ENCODE measurements at places on chromosomes 1 and 21. TPM values are rescaled to one million over a fixed set of nuclear protein-coding genes. Genes with fewer than 3 reads are reported as not detected.

Gene SVBP
- total RNA-seq = 14.6 TPM

Gene RXFP4
- total RNA-seq = not detected

Gene FHAD1
- total RNA-seq = 0.53 TPM

Gene HSD3B2
- not detected for total RNA-seq

GRCh38 chr1:232952514-232953499 is 2.4 kb downstream of the NTPCR start:
- H3K27me3 ChIP-seq = no peaks in the 10 kb centered on the region
- H3K4me3 ChIP-seq = peak overlapping the region; percentile 90
- H3K27ac ChIP-seq = no peak overlapping the region
- peaks cover 35% of the 10 kb centered on the region for H3K4me1 ChIP-seq

DNA sequence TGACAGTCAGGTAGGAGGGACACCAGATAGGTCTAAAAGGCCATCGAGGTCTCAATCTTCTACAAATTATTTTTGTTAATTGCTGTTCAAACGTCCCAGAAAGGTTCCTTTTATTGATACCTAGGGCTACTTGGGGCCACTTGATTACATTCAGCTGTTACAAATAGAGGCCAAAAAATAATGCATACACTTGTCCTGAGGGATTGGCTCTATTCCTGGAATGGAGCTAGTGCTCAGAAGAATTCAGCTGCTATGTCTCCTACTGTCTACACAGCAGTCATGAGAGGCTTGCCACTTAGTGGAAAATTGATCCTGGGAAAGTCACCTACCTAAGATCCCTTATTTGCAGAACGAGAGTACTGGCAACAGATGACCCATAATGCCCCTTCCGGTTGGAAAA is 498.3 kb downstream of the ADGRL2 start:
- no peak for DNase-seq
- H3K36me3 ChIP-seq = no peaks in the 10 kb centered on the region
- H3K27me3 ChIP-seq = no peaks in the 10 kb centered on the region
- H3K27ac ChIP-seq = no peak overlapping the region
- H3K4me3 ChIP-seq = no peak overlapping the region

- no peak for DNase-seq
- no peak overlapping the region for H3K4me3 ChIP-seq
- no peak overlapping the region for H3K27ac ChIP-seq
- H3K4me1 ChIP-seq = no peaks in the 10 kb centered on the region
- H3K27me3 ChIP-seq = no peaks in the 10 kb centered on the region
Observed at GRCh38 chr1:7371926-7372325, 399.2 kb upstream of the VAMP3 start.

Measured in activated CD4-positive, alpha-beta T cell treated with anti-CD3 and anti-CD28 coated beads for 36 hours (primary cell).